Activated CD4-positive, CD25-positive, alpha-beta regulatory T cell treated with anti-CD3 and anti-CD28 coated beads, Interleukin-2, amount 50 U/mL, for 24 hours (primary cell): ENCODE measurements at places on chromosomes 6 and 20.
A peak's percentile ranks its signal among the peaks of the same experiment; 100 is the strongest.

DNA sequence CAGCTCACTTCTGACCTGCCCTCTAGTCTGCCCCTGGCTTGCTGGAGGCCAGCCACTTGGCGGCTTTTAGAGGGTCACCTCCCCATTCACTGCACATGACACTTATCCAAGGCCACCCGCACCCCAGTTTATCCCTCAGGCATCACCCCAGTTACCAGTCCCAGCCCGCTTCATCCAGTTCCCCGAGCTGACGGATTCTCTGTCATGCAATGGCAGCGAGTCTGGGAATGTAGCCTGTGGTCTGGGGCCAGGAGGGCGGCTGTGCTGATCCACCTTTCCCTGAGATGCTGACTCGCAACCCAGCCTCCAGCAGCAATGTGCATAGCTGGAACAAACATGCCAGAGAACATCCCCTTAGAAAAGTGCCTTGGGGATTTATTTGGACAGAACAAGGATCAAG lies 25.8 kb downstream of the SYNDIG1 start:
- no peak for ATAC-seq

DNA sequence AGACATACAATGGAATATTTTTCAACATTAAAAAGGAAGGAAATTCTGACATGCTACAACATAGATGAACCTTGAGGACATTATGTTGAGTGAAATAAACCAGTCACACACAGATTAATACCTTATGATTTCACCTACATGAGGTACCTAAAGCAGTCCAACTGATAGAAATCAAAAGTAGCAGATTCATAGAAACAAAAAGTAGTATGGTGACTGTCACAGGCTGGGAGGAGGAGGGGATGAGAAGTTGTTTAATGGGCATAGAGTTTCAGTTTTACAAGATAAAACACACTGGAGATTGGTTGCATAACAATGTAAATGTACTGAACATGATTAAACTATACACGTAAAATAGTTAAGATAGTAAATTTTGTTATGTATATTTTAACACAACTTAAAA lies 48.5 kb upstream of the OLIG3 start:
- peak; percentile 79 for ATAC-seq

DNA sequence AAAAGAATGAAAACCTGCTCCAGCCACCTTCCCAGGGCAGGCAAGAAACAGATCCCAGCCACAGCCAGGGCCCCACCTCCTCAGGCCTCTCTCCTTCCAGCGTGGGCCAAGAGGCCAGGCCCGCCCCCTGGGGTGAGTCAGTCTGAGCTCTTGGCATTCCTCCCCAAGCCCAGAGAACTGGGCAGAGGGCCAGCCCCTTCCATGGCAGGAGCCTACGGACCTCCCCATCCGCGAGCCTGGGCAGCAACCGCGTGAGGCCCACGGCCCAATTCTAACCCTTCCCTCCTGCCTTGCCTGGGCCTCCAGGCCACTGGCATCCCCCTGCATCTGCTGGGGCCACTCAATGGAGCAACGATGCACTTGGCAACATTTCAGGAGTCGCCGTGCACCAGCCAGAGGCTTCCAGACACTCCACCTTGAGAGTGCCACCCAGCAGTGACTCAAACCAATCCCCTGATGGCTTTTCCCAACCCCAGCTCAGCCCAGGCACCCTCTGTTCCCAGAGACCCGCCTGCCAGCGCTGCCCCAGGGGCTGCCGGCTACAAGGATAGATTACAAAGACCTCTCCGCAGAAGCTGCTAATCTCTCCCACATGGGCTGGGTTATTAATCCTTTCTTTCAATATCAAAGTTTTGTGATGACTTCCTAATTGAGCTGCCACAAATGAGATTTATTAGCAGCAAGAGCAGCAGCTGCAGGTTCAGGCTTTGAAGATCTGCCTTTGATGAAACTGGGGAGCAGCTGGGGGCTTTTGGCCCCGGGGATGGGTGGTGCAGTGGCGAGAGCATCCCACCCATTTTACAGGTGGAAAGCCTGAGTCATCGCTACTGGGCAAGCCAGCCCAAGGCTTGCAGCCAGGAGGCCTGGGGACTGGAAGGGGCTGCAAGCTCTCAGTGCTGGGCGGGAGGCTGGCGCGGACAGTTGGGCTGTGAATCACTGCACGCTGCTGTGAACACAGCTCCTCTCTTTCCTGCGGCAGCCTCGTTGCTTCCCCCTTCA lies 85.7 kb downstream of the NFATC2 start:
- no peak for ATAC-seq

- no peak for ATAC-seq
These were observed 66.6 kb upstream of the FAM184A start for GRCh38 chr6:119145111-119145510.

GRCh38 chr6:159038914-159039884 lies 5.6 kb downstream of the TAGAP start:
- peak; percentile 54 for ATAC-seq

GRCh38 chr6:161918109-161918531 lies 644.3 kb upstream of the AGPAT4 start:
- ATAC-seq: no peak

GRCh38 chr6:13409991-13410390 lies 77.4 kb downstream of the GFOD1 start:
- ATAC-seq: no peak

DNA sequence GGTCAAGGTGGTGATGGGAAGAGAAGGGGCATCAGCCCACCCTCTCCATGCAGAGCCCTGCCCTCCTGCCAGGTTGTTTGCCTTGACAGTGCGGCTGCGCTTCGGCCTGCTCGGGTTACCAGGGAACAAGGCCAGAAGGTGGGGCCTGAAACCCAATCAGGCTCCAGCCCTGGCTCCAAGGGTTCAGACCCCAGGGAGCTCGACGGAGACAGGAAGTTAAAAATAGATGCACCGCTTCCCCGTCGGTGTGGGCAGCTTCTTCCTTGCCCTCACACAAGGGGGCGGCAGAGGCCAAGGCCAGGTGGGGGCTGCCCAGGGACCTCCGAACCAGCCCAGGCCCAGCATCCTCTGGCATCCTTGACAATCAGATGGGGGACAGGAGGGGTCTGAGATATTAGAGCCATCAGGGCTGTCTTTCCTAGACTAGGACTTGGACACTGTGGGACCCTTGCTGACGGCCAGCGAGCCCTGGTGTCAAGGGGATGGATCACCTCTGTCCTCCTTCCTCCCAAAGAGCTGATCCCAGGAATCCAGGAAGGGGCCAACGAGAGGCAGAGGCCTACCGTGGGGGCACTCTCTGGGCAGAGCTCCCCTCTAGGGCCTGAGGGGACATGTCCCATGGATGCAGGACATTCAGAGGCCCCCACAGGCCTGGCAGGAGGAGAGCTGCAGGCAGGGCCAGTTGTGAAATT lies 65.2 kb downstream of the RIPOR3 start:
- ATAC-seq: no peak

- no peak for ATAC-seq
These were observed 4.6 kb downstream of the MDC1 start for GRCh38 chr6:30712441-30712945.

DNA sequence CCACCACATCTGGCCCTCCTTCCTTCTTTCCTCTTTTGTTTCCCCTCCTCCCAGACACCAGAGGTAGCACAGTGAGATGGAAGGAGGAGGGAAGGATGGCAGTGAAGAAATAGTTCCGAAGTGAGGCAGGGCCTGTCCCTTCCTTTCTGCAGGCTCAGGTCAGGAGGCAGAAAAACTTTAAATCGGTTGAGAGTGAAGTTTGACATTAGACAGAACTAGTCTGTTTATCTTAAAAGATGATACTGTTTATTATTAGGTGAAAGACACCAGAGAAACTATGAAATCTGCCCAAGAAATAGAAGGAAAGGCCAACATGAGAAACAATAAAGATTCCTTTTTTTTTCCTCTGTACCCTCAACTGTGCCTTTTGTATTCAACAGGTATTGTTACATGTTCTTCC lies 670.3 kb downstream of the UTRN start:
- ATAC-seq: no peak

DNA sequence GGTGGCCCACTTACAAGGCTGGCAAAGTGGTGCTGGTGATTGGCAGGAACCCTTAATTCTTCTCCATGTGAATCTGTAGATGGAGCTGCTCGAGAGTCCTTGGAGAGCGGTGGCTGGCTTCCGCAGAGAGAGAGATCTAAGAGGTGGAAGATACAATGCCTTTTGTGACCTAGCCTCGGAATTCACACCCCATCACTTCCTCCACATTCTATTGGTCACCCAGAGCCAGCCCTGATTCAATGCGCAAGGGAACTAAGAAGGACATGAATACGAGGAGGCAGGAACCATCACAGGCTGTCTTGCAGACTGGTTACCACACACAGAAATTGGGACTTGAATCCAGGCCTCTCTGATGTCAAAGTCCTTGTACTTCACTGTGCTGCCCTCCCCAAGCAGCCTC lies 128.9 kb upstream of the PROKR2 start:
- no peak for ATAC-seq

GRCh38 chr20:44040202-44040915 lies 125.7 kb downstream of the TOX2 start:
- no peak for ATAC-seq

DNA sequence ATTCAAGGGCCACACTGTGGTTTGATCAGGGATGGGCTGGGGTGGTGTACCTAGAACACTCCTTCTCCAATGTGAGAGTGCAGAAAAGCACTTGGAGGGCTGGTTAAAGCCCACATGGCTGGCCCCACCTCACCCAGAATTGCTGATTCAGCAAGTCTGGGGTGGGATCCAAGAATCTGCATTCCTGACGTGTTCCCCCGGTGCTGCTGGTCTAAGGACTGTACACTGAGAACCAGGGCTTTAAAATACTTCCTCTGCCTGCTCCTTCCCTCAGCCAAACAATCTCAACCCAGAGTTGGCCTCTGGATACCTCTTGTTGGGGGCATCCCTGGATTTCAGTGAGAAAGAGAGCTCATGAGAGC lies 13.4 kb upstream of the OCSTAMP start:
- ATAC-seq: no peak

DNA sequence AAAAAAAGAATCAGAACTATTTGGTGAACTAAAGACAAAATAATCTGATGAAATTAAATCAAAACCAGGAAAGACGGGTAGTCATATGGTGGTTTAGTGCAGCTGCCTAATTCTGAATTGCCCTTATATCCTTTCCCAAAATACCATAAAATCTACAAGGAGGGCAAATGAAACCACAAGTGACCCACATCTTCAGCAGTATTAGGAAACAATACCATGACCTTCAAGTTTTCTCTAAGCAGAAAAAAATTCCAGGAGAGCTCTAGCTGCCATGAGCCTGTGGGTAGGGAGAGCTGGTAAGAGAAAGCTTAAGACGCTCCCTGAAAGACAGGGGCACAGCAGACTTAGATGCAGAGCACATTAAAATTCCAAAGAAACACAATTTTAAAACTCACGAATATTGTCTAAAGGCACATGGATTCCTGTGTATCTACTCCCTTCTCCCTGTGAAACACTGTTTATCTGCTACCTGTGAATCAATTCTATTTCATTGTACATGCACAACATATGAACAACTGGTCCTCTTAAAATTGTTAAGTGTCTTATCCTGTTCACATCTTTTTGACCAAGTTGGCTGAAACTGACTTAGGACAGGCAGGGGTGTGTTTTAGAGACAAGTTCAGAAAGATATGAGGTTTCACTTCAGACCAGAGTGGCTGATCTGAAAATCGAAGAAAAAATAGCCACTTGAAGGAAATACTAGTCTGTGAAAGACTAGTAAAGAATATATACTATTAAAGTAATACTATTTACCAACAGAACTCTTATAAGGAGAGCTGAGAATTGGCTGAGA lies 153.6 kb upstream of the SHLD1 start:
- no peak for ATAC-seq

DNA sequence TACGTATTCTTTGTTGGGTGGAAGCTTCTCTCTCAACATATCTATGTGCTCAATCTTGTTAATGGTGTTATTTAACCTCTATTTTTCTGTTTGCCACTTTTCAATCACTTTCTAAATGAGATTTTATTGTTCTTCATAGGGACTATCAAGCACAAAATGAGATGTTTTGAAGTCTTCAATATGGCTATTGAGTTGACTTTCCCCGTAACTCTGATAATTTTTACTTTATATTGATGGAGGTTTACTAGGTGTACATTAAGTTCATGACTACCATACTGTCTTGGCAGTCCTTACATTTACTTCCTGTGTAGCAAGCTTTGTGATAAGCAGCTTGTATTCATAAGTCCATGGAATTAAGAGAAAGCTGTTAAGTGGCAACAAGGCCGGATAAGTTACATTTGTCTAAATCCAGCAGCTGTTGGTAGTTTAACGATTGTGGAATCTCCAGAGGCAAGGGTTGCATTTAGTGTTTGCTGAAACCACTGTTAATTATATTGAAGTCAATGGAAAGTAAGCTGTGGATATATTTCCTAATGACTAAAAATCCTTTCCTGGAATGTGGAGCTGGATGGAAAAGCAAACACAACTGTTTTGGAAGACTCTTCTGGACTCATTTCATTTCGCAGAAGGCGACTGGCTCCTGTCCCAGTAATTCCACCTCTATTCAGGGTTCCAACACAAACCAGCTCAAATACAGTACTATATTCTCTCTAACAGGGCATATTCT lies 57.3 kb upstream of the SMIM29 start:
- no peak for ATAC-seq

- no peak for ATAC-seq
These were observed 60.0 kb upstream of the PIM1 start for GRCh38 chr6:37109714-37110499.

GRCh38 chr20:63055575-63056235 lies 48.9 kb upstream of the BHLHE23 start:
- no peak for ATAC-seq

- ATAC-seq: no peak
These were observed 171.2 kb upstream of the BMP5 start for GRCh38 chr6:56046576-56046975.

GRCh38 chr6:118618676-118619377 lies 32.6 kb downstream of the CEP85L start:
- peak; percentile 77 for ATAC-seq

DNA sequence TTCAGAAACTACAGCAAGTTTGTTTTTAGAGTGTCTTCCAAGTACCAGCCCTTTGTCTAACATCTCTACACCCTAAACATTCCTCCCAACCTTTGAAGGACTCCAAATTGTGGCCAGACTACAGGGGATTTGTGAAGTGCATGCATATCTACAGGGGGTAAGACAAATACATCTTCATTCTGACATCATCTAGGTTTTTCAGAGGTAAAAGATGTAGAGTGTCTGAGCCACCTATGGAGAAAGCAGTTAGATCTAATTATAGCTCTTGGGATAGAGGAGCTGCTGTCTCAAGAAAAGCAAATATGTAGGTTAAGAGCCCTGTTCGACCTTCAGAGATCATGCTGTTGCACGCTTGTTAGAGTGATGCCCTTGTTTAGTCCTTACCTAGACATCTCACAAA lies 617.7 kb upstream of the AGPAT4 start:
- no peak for ATAC-seq

GRCh38 chr6:11230158-11231107 lies 2.0 kb downstream of the NEDD9 start:
- no peak for ATAC-seq

- no peak for ATAC-seq
These were observed 166.0 kb downstream of the DLL1 start for GRCh38 chr6:170124836-170125235.
